ENCODE measurements at places on chromosomes 7 and 10.

DNA sequence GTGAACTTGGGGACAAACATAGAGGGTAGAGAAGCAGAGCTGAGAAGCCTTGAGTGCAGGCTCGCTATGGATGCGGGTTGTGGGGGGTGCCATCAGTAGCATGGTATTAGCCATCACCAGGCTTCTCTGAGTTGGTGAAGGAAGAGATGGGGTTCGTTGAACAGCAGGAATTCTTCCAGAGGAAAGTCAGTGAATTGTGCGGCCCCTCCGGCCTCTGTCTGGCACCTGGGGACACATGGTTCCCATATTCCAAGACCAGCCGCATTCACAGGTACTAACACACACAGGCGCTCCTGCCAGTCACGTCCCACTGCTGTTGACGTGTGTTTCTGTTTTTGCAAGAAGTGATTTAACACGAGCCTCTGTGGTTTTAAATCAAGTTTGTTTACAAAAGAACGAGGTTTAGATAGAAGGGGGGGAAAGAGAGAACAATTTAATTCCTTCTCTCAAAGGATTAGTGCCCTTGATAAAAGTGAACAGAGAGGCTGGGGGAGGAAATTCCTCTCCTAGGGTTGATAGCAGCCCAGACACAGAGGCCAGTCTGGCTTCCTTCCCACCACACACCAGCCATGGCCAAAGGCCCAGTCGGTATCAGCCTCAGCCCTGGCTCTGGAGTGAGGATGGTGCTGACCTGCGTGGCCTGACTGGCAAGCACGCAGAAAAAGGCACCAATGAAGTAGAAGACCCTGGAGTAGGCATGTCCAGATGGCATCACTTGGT, 252.6 kb upstream of the IGFBP3 start:
- no peak for DNase-seq

DNA sequence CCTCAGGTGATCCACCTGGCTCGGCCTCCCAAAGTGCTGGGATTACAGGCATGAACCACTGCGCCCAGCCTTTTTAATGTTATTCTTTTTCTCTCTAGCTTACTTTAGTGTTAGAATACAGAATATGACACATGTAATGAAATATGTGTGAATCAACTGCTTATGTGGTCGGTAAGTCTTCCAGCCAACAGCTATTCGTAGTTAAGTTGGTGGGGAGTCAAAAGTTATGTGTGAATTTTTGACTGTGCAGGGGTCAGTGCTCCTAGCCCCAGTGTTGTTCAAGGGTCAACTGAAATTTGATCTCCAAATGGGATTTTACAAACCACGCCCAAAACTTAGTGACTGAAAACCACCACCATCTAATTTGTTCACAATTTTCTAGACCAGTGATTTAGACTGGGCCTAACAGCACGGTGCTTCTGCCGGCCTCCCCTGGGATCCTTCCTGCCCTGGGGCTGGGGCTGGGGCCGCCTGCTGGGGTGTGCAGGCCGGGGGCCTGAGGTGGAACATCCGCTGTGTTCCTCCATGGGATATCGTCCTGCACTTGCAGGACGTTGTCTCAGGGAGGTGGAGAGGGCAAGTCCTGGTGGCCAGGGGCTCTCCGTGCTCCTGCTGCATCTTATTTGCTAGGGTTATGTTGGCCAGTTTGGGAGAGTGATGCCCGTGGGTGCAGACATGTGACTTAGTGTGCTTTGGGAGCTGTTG, 24.5 kb upstream of the GRB10 start:
- DNase-seq = no peak

GRCh38 chr7:32070051-32070405, 179 bp downstream of the PDE1C start:
- no peak for DNase-seq

DNA sequence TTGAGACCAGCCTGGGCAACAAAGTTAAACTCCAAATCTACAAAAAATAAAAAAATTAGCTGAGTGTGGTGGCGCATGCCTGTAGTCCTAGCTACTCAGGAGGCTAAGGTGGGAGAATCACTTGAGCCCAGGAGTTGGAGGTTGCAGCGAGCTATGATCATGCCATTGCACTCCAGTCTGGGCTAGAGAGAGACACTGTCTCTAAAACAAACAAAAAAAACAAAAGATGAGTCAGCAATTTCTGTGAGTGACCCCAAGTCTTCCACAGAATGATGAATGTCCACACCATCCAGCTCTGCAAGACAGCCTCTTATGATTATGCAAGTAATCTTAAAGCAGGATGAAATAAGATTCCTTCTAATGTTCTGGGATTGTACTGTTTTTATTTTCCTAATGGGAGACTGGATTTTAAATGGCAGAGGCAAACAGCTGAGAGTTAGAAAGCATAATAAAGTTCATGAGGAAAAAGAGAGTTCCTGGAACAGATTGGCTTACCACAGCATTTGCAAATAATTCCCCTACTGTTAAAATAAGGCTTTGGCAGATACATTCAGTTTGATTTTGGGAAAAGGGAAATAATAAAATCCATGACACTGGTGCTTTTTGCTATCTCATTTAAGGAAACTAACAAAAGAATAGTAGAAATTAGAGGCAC, 18.9 kb upstream of the PRKAR2B start:
- no peak for DNase-seq

DNA sequence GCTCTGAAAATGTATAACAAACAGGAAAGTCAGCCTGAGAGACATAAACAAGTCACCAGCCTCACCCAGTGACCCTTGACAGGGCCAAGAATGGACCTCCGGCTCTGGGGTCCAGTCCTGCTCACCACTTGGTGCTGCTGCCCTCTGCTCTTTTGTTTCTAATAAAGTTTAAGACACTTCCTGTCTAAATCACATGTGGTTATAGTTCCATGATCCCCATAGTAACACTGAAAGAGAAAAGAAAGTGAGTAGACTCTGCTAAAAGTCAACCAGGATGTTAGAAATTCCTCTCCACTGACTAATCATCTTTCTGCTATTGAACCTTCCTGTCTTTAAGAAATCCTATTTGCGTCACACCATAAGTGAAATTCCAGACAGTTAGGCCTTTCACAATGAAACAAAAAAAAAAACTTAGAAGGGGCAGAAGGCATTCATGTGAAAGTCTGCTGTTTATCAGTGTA, 179.2 kb upstream of the BET1 start:
- no peak for DNase-seq

GRCh38 chr7:37393476-37393875, 55.2 kb downstream of the ELMO1 start:
- no peak for DNase-seq

- no peak for DNase-seq
Observed at GRCh38 chr10:92829786-92830377, 18.4 kb upstream of the EXOC6 start.

DNA sequence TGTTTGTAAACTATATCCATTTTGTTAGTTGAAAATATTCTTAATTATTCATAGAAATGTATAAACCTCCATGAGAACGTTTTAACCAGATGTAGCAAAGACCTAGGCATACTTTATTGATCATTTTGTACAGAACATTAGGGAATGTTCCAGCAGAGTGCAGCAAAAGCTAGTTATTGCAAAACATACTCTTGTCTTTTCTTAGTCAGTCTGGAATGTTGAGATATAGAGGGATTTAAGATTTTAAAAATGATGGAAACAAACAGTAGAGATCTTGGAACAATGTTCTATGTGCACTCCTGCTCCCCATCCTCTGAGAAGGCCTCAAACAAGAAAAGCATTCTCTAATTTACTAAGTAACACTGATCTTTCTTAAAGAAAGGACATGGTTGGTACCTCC, 292.1 kb downstream of the BBS9 start:
- DNase-seq = no peak

GRCh38 chr7:37775921-37776320, 72.5 kb upstream of the NME8 start:
- DNase-seq = no peak

DNA sequence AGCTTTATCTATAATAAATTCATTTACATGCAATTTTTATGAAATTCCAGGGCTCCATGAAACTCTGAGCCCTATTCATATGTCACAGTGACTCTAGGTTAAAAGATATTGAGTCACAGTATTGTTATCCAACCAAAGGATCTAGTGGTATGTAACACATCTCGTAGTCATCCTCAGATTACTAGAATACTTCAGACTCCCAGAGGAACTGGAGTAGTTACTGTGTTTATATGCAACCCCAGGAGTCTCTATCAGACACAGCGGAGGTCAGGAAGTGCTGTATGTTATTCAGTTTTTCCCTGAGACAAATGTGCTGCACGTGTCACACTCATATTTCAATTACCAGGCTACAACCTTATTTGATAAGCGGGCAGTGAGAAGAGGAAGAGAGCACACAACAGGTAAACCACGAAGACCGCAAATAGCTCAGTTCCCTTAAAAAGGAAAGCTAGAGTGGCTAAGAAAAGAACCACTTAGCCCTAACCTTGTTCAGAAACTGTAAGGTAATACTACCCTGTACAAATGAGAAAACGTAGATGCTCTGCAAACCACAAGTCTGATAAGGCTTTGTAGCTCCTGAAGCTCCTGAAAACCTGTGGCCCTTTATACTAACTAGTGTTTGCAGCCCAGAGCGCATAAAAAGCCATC, 114.0 kb upstream of the CNTNAP2 start:
- no peak for DNase-seq

Data from stimulated activated CD4-positive, alpha-beta T cell treated with anti-CD3 and anti-CD28 coated beads, Interleukin-1b, Interleukin-23, amount 100 ng/mL, for 1 hour (primary cell).